ENCODE measurements at places on chromosomes 1 and 21.

DNA sequence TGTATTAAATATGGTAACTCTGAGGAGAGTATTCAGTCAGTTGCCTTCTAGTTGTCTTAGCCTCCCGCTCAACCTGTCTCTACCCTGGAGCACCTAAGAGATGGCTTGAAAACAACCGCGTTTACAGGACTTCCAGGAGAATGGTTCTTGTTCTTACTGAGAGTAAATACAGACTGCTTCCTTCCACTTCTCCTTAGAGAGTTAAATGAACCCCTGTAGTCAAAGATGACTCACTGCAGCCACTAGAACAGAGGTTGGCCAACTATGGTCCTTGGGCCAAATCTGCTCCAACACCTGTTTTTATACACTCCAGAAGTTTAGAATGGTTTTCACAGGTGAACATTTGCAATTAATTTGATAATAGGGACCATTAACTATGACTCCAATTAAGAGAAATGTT lies 60.1 kb upstream of the ASB17 start:
- DNase-seq, result no peak

DNA sequence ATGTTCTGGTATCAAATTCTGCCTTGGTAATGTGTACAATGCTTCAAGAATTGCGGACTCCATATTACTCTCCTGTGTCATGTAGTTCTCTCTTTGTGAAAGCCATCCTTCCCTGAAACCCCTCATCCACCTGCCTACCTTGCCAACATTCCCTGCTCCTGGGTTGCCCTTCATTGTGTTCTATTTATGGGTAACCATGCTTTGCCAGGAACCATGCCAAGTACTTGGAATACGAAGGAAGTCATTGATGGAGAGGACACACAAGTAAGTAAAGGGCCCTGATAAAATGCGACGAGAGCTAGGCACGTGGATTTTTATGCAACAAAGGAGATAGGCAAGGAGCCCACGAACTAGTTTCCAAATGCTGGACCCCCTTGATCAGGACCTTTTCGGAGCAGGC lies 300.8 kb downstream of the DISC1 start:
- DNase-seq, result no peak

DNA sequence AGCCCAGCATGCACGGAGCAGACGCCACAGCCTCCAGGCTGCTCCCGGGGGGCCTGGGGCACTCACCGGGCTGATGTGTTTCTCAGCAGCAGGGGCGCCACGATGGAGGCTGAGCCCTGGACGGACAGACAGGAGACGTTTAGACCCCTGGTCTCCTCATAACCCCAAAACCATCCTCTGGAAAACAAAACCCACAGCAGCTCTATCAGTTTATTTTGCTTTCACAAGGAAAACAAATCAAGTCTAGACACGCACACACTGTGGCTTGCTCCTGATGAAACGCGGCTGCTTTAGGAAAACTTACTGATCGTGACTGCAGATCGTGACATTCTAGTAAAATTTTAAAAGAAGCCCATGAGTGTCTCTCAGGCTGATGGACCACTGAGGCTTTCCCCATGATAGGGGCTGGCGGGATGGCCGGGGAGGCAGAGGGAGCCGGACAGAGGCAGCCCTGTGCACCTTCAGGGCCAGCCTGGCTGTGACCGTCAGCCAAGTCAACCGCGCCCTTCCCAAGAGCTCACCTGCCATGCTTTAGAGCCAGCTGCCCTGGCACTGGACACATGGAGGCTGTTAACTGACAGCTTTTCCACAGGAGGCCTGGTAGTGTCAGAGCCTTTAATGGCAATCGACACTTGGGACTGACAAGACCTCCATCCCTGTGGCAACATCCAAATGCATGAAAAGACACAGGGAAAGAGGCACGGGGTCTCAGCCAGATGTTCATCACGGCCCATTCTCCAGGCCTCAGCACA lies 5.2 kb downstream of the POFUT2 start:
- peak; percentile 42 for DNase-seq

- DNase-seq, result no peak
Observed at GRCh38 chr1:68291688-68292384, 59.5 kb upstream of the WLS start.

DNA sequence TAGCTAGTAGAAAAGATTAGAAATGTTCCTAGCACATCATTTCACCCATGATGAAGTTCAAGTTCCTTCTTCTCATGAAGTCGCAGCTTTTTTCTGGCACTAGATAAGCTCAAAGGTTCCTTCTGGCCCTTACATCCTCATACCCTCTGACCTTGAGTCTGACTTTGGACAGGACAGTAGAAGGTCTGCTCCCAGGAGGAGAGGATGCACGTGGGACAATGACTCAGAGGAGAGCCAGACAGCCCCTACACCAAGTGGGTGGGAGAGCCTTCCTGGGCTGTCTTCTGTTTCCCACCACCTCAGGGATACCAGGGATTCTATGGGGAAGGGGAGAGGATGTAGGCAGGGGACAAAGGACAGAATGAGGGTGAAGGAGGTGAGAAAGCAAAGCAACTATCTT lies 86.0 kb downstream of the HHIPL2 start:
- DNase-seq, result no peak

GRCh38 chr1:47875831-47876586 lies 121.2 kb downstream of the TRABD2B start:
- no peak for DNase-seq

- no peak for DNase-seq
Observed at GRCh38 chr1:25697435-25698217, 81.0 kb downstream of the MAN1C1 start.

DNA sequence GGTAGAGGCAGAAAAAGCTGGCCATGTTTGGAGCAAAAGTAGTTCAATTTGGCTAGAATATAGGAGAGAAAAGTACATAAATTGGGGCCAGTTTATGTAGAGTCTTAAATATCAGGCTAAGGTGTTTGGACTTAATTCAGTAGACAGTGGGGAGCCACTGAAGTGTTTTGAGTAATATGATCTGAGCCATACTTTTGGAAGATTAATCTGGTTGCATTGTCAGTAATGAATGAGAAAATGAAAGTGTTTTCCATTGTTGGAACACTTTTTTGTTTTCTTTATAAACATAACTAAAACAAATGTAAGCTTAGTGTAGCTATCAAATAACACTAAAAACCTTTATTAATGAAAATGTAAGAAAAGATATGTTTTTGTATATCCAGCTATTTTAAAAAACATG lies 42.1 kb downstream of the POU2F1 start:
- DNase-seq, result no peak

DNA sequence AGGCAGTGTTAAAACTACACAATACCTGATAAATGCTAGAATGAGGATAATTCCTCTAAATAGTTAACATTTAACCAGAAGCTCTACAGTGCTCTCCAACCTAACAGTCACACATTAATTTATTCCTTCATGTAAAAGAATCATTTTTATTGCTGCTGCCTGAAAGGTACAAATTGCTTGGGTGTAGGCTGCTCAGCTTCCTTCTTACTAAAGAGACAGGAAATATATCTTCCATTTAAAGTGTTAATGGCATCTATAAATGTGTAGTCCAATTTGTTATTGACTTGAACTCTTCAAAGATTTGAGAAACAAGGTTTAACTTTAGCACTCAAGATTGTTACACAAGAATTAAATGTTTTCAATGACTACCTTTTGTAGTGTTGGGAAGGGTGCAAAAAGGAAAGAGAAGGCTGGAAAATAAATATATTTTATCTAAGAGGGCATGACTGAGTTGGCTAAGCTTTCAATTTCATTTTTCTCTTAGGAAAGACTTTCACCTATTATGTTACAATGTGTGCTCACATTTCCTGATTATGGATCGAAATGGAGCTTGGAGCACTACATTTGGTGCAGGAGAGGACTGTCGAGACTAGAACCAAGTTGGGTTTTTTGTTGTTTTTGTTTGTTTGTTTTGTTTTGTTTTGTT lies 105.5 kb upstream of the CACYBP start:
- no peak for DNase-seq

DNA sequence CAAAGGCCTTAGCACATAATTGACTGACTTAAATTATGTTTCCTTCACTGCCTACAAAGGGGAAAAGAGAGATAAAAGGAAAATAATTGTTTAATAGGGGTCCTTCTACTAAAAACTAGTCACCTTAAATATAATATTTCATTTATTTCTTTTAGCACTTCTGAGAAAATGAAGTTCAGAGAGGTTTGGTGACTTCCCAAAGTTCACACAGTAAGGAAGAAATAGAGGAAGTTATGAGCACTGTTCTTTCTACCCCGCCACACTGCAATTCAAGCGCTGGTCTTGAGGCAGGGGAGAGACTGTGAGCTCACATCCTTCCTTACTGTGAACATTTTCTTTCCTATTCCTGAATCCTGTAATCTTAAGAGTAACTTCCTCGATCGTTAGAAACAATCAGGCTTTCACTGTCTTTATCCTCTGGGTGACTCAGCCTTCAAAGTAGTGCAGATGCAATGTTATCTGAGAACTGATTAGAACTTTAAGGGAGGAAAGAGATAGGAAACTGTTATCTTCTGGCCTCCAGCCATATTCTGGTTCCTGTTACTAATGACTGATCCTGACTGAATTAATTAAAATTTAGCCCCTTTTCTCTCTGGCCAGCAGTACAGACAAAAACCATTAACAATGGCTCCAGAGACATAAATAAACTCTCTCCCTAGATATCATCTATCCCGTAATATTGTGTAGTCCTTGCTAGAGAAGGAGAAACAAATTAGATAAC lies 6.8 kb downstream of the RGS5 start:
- DNase-seq, result no peak

GRCh38 chr1:27577504-27578188 lies 26.3 kb downstream of the AHDC1 start:
- DNase-seq, result no peak

DNA sequence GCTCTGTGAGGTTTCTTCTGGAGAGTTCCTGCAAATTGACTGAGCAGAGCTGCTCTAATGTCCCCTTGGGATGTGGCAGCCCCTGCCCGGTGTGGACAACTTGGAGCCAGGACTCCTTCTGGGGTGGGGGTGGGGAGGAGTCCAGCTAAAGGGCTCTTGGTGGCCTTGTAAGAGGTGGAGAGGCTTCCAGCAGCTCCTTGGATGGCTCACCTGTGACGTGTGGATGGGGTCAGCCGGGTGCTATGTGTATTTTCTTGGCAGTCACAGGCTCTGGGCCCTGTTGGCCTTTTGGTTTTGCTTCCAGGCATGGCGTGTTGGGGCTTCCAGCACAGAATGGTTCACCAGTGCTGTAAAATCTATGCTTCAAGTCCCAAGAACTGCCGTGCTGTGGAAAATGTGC lies 38.2 kb downstream of the TRAPPC10 start:
- DNase-seq, result no peak

DNA sequence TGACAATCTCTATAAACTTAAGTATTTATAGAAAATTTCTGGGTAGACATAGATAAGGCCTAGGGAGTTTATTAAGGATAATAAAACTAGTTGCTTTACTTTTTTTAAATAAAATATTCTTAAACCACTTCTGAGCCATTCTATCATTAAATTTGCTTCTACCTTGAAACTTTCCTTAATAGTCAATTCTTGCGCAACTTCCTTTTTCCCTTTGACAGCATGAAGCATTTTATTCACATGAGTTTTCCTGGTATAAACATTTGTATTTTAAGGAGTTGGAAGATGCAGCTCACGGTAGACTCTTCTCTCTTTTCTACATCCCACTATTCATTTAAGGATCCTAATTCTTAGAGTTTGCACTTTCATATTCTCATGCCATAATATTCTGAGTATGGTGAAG lies 75.8 kb upstream of the DPH5 start:
- no peak for DNase-seq

DNA sequence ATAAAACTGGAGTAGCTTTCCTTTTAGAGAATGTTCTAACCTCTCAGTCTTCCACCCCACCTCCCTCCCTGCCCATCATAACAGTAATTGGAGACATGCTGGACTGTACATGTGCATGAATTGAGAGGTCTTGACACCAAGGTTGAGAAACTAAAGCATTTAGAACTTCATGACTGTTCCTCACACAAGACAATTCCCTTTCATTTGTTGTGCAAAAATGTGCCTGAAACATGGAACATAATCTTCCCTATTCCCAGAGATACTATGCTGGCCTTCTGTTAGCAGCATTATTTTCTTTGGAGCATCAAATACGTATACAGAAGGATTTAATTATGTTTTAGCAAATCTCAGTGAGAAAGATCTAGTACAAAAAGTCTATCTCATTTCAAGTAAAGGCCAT lies 97.5 kb upstream of the KCNE2 start:
- no peak for DNase-seq

DNA sequence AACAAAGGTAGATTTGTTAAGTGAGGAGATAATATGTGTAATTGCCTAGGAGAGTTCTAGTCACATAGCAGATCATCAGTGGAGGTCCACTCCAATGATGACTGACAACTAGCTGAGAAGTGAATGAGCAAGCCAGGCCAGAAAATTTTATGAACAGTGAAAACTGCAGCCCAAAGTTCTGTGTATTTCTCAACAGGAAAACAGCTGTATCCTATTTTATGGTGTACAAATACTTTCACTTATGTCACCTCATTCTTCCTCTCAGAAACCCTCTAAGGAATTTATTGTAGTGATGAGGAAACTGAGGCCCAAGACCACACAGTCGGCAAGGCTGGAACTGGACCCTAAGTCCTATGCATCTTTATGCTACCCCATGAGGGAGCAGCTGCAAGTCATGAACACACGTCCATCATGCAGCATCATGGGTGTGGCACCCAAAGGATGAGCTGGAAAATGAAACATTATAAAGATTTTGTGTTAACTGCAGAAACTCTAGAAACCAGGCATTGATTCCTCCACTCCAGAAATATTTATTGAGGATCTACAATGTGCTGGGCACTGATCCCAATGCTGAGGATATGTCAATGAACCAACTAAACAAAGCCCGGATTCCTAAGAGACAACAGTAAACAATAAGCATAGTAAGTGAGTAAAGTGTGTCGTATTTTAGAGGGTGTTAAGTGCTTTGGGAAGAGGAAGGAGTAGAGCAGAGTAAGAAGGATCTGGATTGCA lies 99.5 kb upstream of the DUSP10 start:
- no peak for DNase-seq

DNA sequence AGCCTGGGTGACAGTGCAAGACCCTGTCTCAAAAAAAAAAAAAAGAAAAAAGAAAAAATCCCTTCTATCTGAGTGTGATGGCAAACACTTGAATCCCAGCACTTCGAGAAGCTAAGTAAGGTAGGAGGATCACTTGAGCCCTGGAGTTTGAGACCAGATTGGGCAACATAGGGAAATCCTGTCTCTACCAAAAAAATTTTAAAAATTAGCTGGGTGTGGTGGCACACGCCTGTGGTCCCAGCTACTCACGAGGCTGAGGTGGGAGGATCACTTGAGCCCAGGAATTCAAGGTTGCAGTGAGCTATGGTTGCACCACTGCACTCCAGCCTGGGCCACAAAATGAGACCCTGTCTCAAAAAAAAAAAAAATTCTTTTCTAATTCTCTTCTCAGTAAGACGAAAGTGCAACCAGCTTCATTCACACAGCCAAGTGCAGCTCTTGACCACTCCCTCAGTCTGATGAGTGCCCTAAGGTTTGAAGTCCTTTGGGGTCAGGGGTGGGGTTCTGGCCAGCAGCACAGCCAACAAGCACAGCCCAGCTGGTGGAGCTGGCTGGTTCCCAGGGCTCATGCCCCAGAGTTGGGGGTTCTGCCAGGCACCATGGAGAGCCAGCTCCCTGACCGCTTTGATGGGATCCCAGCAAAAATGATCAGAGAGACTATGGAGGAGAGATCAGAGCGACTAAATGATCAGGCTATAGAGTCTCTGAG lies 8.0 kb downstream of the SLC2A5 start:
- DNase-seq, result peak; percentile 56

Measured in upper lobe of right lung (tissue), 1 donor.